ENCODE measurements at places on chromosomes 16 and 17. TPM values are rescaled to one million over a fixed set of nuclear protein-coding genes. Genes with fewer than 3 reads are reported as not detected.

GRCh38 chr16:71626018-71626857 lies at the start of gene MARVELD3:
Gene MARVELD3, plus strand, starts transcription at chr16:71626184. Its CDS starts 46 bp downstream, at chr16:71626230.
- H3K27me3 ChIP-seq: peaks cover 17% of the 10 kb centered on the region
- H3K4me3 ChIP-seq: peak within 1 kb of the TSS; percentile 39
- H3K4me1 ChIP-seq: peaks cover 11% of the 10 kb centered on the region
- H3K36me3 ChIP-seq: no peaks in the 10 kb centered on the region

- no peak for DNase-seq
- H3K4me3 ChIP-seq: no peak overlapping the region
- peaks cover 7% of the 10 kb centered on the region for H3K27me3 ChIP-seq
Observed at GRCh38 chr17:12667299-12667958, 1.7 kb downstream of the MYOCD start.

DNA sequence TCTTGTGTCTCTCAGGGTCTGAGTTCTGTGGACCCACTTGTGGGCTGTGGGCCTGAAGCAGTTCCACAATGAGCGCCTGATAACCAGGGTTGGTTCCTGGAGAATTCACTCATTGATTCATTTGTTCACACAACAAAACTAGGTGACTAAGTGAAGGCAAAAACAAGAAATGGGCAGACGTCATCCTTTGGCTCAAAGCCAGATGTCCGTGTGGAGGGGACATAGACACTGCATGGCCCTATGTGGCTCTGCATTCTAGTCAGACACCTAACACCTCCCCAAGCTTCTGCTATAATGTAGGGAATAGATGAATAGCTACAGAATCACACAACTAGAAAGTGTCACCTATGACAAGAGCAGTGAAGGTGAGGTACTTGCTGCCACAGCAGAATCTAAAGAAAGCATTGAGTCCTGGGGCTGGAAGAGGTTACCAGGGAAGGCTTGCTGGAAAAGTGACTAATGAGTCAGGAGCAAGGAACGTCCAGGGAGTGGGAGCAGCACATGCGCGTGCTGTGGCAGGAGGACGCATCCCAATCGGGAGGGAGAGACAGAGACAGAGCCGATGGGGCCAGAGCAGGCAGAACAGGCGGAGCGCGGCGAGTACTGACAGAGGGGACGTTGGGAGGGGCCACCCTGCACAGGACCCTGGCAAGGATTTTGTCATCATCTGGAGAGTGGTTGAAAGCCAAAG lies 58.9 kb downstream of the CES1 start:
- no peaks in the 10 kb centered on the region for H3K36me3 ChIP-seq
- no peaks in the 10 kb centered on the region for H3K27me3 ChIP-seq
- no peak overlapping the region for H3K4me3 ChIP-seq
- DNase-seq: no peak
- no peaks in the 10 kb centered on the region for H3K4me1 ChIP-seq

- H3K4me3 ChIP-seq: no peak overlapping the region
- no peak overlapping the region for H3K27ac ChIP-seq
- no peak for DNase-seq
- H3K27me3 ChIP-seq: no peaks in the 10 kb centered on the region
- no peaks in the 10 kb centered on the region for H3K36me3 ChIP-seq
Observed at GRCh38 chr16:17723531-17724134, 252.9 kb upstream of the XYLT1 start.

GRCh38 chr17:58325289-58325726 lies 3.3 kb downstream of the TSPOAP1 start:
- DNase-seq: no peak
- H3K36me3 ChIP-seq: peaks cover 34% of the 10 kb centered on the region
- no peak overlapping the region for H3K27ac ChIP-seq
- no peak overlapping the region for H3K4me3 ChIP-seq
- H3K27me3 ChIP-seq: no peaks in the 10 kb centered on the region

DNA sequence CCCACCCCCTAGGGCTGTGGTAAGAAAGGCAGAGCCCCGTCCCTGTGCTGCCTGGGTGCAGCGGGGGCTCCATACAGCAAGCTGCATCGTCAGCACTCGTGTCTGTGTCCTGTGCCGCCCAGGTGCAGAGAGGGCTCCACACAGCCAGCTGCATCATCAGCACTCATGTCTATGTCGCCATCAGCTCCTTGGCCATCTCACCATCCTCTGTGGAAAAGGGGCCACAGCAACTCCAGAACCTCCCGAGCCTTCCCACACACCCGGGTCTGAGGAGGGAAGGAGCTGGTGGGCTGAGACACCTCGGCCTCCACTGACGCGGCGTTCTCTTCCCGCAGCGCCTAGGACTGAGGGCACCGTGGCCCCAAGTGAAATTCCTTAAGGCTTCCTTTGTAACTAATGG lies 72.9 kb upstream of the CHMP6 start:
- H3K36me3 ChIP-seq: peaks cover 14% of the 10 kb centered on the region
- no peak overlapping the region for H3K27ac ChIP-seq

- H3K36me3 ChIP-seq: no peaks in the 10 kb centered on the region
- H3K4me1 ChIP-seq: no peaks in the 10 kb centered on the region
- no peaks in the 10 kb centered on the region for H3K27me3 ChIP-seq
Observed at GRCh38 chr17:68972119-68972704, 17.0 kb upstream of the ABCA8 start.

DNA sequence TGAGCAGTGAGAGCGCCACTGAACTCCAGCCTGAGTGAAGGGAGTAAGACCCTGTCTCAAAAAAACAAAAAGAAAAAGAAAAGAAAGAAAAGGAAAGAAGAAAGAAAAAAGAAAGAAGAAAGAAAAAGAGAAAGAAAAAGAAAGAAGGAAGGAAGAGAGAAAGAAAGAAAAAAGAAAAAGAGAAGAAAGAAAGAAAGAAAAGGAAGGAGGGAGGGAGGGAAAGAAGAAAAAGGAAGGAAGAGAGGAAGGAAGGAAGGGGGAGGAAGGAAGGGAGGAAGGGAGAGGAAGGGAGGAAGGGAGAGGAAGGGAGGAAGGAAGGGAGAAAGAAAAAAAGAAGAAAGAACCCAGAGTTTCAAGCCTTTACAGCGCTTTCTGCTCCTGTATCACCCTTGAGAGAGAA lies 19.1 kb downstream of the GINS3 start:
- DNase-seq: no peak
- no peak overlapping the region for H3K4me3 ChIP-seq
- no peaks in the 10 kb centered on the region for H3K36me3 ChIP-seq
- no peaks in the 10 kb centered on the region for H3K4me1 ChIP-seq
- no peaks in the 10 kb centered on the region for H3K27me3 ChIP-seq

GRCh38 chr16:29989111-29989858 lies 6.1 kb downstream of the HIRIP3 start:
- H3K4me3 ChIP-seq: no peak overlapping the region
- no peak overlapping the region for H3K27ac ChIP-seq
- peaks cover 61% of the 10 kb centered on the region for H3K36me3 ChIP-seq
- no peaks in the 10 kb centered on the region for H3K27me3 ChIP-seq
- peaks cover 1% of the 10 kb centered on the region for H3K4me1 ChIP-seq

GRCh38 chr16:66996983-66997358 lies 8.6 kb downstream of the CES4A start:
- H3K4me3 ChIP-seq: no peak overlapping the region
- H3K4me1 ChIP-seq: peaks cover 14% of the 10 kb centered on the region
- H3K27me3 ChIP-seq: no peaks in the 10 kb centered on the region
- H3K36me3 ChIP-seq: no peaks in the 10 kb centered on the region
- no peak for DNase-seq

- H3K4me3 ChIP-seq: no peak overlapping the region
- H3K27ac ChIP-seq: no peak overlapping the region
- no peak for DNase-seq
- no peaks in the 10 kb centered on the region for H3K4me1 ChIP-seq
Observed at GRCh38 chr17:55605705-55606487, 94.6 kb upstream of the SMIM36 start.

- no peak overlapping the region for H3K4me3 ChIP-seq
- H3K4me1 ChIP-seq: no peaks in the 10 kb centered on the region
- no peak for DNase-seq
Observed at GRCh38 chr17:59558953-59559352, 6.5 kb upstream of the DHX40 start.

GRCh38 chr16:62853887-62854286 lies 817.6 kb upstream of the CDH8 start:
- H3K27ac ChIP-seq: no peak overlapping the region
- H3K27me3 ChIP-seq: no peaks in the 10 kb centered on the region
- no peak for DNase-seq
- no peak overlapping the region for H3K4me3 ChIP-seq
- H3K4me1 ChIP-seq: no peaks in the 10 kb centered on the region

- no peak overlapping the region for H3K4me3 ChIP-seq
- H3K27me3 ChIP-seq: no peaks in the 10 kb centered on the region
- no peaks in the 10 kb centered on the region for H3K36me3 ChIP-seq
- H3K4me1 ChIP-seq: no peaks in the 10 kb centered on the region
Observed at GRCh38 chr17:52106638-52107261, 51.8 kb downstream of the CA10 start.

DNA sequence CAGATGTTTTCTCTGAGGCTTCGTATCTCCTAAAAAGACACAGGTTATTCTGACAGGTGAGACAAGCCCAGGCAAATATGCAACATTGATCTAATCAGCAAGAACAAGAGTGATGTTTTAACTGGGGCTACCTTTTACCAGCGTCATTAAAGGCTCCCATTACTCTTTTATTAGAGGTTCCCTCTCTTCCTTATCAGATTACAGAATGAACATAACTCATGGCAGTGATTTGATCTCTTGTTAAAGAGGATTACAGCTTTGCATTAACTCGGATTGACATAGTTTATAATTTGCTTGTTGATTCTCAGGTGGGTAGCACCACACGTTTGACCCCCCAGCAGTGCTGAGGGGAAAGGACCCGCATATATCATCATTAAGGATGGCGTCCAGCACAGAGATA lies 90.5 kb downstream of the AATF start:
- no peak overlapping the region for H3K4me3 ChIP-seq
- no peaks in the 10 kb centered on the region for H3K4me1 ChIP-seq
- peaks cover 21% of the 10 kb centered on the region for H3K36me3 ChIP-seq

- peaks cover 32% of the 10 kb centered on the region for H3K4me1 ChIP-seq
- DNase-seq: peak; percentile 74
- H3K27ac ChIP-seq: peak overlapping the region; percentile 84
- no peak overlapping the region for H3K4me3 ChIP-seq
Observed at GRCh38 chr17:75864448-75864871, 9.3 kb upstream of the WBP2 start.

- no peaks in the 10 kb centered on the region for H3K4me1 ChIP-seq
- no peaks in the 10 kb centered on the region for H3K27me3 ChIP-seq
- H3K36me3 ChIP-seq: no peaks in the 10 kb centered on the region
- H3K27ac ChIP-seq: no peak overlapping the region
- DNase-seq: no peak
- H3K4me3 ChIP-seq: no peak overlapping the region
Observed at GRCh38 chr16:1237990-1238389, 2.5 kb upstream of the TPSAB1 start.

DNA sequence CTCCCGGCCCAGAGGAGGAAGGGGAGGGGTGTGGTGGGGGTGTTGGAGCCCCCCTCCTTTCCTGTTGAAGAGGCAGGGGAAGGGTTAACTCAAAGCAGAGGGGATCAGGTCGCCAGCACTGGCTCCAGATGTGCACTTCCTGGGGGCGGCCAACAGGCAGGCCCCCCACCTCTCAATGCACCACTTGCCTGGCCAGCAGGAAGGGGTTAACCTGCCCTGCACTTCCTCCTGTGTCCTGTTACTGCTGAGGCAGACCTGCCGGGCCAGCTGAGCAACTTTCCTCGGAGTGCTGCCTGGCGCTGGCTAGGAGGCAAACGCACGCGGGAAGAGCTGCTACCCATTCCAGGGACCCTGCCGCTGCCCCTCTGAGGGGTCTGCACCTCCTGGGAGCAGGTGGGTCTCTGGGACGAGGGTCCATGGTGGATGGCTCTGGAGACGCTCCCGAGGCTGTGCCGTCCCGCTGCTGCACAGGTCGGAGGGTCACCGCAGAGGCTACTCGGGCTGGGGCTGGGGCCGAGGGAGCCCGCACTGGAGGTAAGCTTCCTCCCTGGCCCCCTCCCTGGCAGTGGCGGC lies at the start of gene EPN3:
Gene EPN3, plus strand, starts transcription at position 284 of the 573 bp plus-strand sequence. CDS start 3,822 bp downstream, outside the sequence.
- H3K4me1 ChIP-seq: peaks cover 10% of the 10 kb centered on the region
- no peak for DNase-seq
- H3K36me3 ChIP-seq: no peaks in the 10 kb centered on the region

KRT36 gene
- total RNA-seq: not detected

CD68 gene
- total RNA-seq: 1.4 TPM

ABCA6 gene
- total RNA-seq: 1.6 TPM

CCL14 gene
- total RNA-seq: not detected

TBC1D3H gene
- not detected for total RNA-seq

KRTAP2-1 gene
- total RNA-seq: not detected

CPHXL gene
- not detected for total RNA-seq

KRTAP4-9 gene
- not detected for total RNA-seq
